Mucosa of descending colon (tissue), 3 donors: ENCODE measurements at places on chromosomes 16 and 17. TPM values are rescaled to one million over a fixed set of nuclear protein-coding genes. Genes with fewer than 3 reads are reported as not detected.

NEUROD2 gene
- total RNA-seq, result 0.05 TPM

- DNase-seq, result peak; percentile 62
These were observed 20.9 kb upstream of the IL17C start for GRCh38 chr16:88617268-88618031.

DNA sequence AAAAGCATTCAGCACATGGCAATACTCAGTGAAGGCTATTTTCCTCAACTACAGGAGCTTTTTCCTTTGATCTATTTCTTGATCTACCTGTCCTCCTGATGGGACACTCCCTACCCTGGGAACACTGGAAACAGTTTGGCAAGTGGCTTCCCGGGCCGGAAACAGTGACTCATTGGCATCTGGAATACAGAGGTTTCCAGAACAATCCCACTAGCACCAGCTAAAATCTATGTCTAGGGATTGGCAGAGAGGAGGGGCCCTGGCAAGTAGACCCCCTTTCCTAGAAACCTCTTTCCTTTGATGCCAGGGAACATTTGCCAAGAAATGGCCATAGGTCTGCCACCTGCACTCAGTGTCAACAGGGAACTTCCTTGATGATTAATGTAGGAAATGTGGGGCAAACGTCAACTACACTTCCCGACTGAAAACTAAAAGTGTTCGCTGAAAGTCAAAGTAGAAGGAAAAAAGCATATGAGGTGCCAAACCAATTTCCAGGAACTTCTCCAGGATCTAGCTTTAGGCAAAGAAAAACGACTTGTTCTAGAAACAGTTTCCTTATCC lies 30.4 kb upstream of the FBXW10B start:
- DNase-seq, result peak; percentile 74

TBX2 gene
- 6.6 TPM for total RNA-seq

GRCh38 chr16:84610376-84610775 lies 7.5 kb downstream of the COTL1 start:
- DNase-seq, result no peak

TAC4 gene
- not detected for total RNA-seq
